ENCODE measurements at places on chromosomes 16 and 17.
A peak's percentile ranks its signal among the peaks of the same experiment; 100 is the strongest.

- DNase-seq = peak; percentile 19
These were observed 878 bp upstream of the DNAJA2 start for GRCh38 chr16:46974352-46974751.

- DNase-seq = peak; percentile 5
These were observed 74.7 kb upstream of the NKD1 start for GRCh38 chr16:50473356-50473945.

DNA sequence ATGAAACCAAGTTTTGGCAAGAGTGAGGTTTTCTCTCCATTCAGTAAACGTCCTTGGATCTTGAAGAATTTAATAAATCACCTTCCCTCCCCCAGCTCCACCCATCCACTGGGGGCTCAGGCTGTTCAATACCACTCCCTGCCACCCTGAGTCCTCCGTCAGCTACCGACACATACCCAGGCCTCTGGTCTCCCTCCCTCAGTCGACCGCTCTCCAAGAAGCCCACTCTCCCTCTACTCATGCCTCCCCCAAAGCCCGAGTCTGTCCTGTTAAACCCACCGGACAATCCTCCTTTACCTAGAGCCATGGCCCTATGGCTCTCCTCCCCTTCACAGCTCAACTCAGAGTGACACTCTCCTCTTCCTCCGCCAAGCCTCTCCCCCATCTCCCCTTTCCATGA, 19.7 kb upstream of the SLC4A1 start:
- DNase-seq = no peak

- no peak for DNase-seq
These were observed 27.0 kb downstream of the CCR7 start for GRCh38 chr17:40538019-40538935.

- no peak for DNase-seq
These were observed 14.2 kb downstream of the ATP6V0A1 start for GRCh38 chr17:42472709-42473521.

DNA sequence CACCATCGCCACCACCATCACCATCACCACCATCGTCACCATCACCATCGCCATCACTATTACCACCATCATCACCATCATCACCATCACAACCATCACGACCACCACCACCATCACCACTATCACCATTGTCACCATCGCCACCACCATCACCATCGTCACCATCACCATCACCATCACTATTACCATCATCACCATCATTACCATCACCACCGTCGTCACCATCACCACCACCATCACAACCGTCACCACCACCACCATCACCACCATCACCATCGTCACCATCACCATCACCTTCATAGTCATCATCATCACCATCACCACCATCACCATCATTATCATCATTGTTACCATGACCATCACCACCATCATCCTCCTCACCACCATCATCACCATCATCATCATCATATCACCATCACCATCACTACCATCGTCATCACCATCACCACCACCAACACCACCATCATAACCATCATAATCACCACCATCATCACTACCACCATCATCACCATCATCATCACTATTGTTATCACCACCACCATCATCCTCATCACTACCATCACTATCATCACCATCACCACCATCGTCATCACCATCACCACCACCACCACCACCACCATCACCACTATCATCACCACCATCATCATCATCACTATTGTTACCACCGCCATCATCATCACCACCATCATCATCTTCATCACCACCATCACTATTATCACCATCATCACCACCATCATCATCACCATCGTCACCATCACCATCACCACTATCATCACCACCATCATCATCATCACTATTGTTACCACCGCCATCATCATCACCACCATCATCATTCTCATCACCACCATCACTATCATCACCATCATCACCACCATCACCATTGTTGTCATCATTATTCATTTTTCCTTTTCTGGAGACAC, 51.5 kb upstream of the ZNF469 start:
- DNase-seq = no peak

GRCh38 chr17:66727634-66728570, 107.0 kb upstream of the CACNG5 start:
- DNase-seq = peak; percentile 31

DNA sequence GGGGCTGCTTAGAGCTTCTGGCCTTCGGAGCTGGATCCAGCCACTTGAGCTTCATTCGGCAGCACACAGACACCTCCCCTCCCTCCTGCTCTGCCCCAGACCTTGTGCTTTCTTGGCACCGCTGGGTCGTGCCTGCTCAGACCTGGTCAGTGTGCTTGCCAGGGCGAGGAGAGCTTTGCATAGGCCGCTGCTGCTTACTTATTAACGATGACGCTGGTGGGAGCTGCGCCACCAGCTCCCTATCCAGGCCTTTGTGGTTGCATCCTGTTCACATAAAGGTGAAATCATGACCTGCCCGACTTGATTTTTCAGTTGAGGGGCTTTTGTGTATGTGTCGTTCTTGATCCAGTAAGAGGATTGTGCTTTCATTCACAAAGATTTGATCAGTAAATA, 101.1 kb downstream of the MSI2 start:
- DNase-seq = no peak

Data from activated T-cell treated with anti-CD3 and anti-CD28 coated beads for 24 hours (primary cell).